Gastroesophageal sphincter (tissue), 4 donors: ENCODE measurements at places on chromosomes 2 and 18. TPM values are rescaled to one million over a fixed set of nuclear protein-coding genes. Genes with fewer than 3 reads are reported as not detected.

- peak; percentile 75 for ATAC-seq
Measured at GRCh38 chr2:9380702-9381628, 42.4 kb downstream of the ITGB1BP1 start.

DNA sequence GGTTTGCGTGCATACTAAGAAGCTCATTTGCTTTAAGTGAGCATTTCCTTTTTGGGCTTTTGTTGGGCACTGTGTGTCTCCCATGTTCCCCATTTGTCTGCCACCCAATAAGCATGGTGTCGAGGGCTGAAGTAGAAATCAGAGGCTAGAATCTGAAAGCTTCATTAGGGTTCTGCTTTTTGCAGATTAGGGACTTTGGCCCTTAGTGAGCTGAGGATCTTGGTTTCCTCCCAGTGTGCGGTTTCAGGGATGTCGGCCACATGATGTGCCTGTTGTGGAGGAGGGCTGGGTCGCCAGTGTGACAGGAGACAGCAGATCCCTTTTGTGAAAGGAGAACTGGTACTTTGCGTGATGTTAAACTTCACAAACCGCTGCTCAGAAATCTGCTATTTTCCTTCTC lies 41.1 kb downstream of the PLEKHB2 start:
- no peak for ATAC-seq

GRCh38 chr2:241226723-241227572 lies 38.5 kb downstream of the ANO7 start:
- ATAC-seq: no peak

- ATAC-seq: no peak
Measured at GRCh38 chr2:56410140-56410539, 226.3 kb downstream of the CCDC85A start.

DNA sequence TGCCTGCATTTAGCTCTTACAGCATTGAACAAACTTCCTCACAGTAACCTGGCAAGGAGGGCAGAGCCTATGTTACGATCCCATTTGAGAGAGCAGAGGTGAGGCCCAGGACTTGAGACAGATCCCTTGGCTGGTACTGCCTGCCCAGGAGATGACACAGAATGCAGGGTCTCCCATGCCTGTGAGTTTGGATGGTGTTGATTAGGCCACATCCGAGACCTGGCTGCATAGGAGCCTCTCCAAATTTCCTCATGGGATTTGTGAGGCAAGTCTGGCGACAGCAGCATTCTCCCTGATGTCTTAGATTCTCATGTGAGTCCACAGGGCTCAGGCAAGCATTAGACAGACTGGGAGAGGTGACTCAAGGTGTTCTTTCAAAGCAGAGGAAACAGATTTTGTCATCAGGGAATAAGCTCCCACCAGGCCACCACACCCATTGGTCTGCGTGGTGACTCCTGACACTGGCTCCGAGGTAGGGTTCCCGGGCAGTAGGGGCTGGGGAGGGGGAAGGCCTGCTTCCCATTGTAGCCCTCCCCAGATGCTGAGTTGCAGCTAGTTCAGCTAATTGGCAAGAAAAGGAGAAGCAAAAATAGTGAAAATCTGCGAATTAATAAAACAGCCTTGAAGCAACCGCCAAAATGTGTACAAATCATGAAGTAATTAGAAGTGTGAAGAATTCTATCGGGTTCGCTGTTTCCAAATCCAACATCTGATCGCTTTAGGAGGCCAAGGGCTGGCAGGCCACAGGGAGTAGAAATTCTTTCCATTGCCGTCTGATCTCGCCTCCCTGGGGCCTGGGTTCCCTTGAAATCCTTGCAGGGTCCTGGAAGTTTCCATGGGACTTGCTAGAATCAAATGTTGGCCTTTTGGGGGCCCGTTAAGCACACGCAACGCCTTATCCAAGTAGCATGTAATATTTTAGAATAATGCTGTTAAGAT lies 68.0 kb downstream of the MAPK4 start:
- no peak for ATAC-seq

DNA sequence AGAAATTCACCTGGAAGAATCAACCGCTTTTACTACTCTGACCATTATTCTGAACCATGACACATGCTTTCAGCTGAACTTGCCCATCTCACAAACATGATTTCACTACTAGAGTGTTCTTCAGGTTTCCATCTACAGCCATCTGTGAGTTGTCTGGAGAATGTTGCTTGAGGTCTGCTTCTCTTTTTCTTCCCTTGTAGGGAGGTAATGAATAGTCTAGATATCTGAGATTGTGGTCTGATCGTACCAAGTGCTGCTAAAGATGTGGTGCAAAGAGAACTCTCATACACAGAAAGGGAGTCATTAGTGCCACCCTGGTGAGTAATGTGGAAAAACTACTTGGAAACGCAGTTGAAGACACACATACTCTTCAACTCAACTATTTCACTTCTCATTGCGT lies 10.2 kb downstream of the SOWAHC start:
- no peak for ATAC-seq

Gene SLC4A5
- total RNA-seq: 5.6 TPM

Gene CHRNG
- not detected for total RNA-seq
